ENCODE measurements at places on chromosomes 1 and 21.
A peak's percentile ranks its signal among the peaks of the same experiment; 100 is the strongest.

- no peak for DNase-seq
Observed at GRCh38 chr1:91846007-91846638, 39.8 kb downstream of the TGFBR3 start.

DNA sequence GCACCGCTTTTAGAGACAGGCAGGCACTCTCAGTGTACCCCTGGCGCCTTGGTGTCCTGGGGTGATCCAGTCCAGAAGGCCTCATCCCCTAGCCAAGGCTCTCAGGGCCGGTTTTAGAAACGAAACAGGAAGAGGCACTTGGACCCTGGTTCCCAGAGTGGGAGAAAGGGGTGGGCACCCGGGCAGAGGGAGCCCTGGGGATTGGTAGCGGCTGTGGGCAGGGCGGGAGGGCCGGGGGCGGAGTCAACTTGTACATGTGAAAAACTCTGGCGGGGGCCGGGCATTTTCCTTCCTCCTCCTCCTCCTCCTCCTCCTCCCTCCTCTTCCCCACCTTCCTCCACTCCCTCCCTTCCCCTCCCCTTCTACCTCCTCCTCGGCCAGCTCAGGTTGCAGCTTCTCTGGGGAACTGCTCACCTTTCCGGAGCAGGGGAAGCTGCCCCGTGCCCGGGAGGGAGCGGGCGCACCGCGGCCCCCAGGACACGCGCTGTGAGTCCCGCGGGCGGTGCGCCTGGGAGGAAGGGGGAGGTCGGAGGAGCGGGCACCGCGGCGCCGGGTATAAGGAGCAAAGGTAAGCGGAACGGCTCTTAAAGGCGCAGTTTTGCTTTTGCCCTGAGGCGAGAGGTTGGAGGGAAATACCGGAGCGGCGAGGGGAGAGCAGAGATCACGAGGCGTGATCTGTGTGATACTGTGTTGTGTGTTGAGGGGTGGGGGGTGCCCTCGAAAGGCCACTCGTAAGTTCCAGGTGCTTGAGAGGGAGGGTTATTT lies at the start of gene CDK18:
CDK18 (plus strand) TSS at position 359 of the 765 bp plus-strand sequence. CDS start 18,499 bp downstream, outside the sequence.
- DNase-seq = no peak

- no peak for DNase-seq
Observed at GRCh38 chr1:77697441-77697840, 15.0 kb upstream of the ZZZ3 start.

DNA sequence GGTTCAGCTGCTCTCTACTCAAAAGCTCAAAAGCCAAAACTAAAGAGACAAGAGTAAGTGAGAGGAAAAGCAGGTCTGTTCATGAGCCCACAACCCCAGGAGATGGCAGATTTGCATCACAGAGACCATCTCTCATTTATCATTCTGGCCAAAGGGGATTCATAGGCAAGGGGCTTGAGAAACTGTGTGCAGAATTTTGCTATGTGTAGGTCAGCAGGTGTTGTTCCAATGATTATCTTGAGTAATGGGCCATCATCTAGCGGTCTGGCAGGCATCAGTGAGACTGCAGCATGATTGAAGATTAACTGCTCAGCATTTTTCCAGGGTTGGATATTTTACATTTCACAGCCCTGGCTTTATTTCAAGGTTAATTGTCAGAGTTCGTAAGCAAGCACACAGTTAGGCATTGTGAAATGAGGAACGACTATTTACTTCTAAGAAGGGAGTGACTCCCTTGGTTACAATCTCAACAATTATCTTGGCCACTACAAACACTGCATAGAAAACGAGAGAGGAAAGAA lies 1204.6 kb upstream of the TMPRSS15 start:
- DNase-seq = no peak

GRCh38 chr21:41367945-41368734 lies 6.3 kb downstream of the MX2 start:
- DNase-seq = no peak

DNA sequence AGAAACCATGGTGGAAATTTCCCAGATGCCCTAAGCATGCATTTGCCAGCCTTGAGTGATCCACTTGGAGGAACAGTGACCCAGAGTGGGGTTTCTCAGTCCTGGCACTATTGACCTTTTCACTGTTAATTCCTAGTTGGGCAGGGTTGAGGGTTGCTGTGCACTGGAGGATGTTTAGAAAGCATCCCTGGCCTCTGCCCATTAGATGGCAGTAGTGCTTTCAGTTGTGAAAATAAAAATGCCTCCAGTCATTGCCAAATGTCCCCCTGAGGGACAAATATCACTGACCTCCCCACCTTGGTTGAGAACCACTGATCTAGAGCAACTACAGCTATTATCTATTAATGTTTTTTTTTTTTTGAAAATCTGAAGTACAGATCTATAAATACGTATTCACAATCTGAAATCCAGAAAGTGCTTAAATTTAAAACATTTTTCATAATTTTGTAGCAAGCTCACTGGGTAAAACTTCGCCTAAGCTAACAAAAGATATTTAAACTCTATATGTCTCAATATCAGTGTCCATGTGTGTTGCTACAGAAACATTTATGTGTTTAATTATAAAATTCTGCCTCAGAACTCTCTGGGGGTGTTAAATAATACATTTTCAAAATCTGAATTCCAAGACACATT lies 27.3 kb downstream of the F3 start:
- DNase-seq = no peak

- DNase-seq = no peak
Observed at GRCh38 chr1:203299169-203299568, 6.2 kb upstream of the BTG2 start.

GRCh38 chr1:154666051-154666790 lies 58.2 kb upstream of the ADAR start:
- DNase-seq = no peak

DNA sequence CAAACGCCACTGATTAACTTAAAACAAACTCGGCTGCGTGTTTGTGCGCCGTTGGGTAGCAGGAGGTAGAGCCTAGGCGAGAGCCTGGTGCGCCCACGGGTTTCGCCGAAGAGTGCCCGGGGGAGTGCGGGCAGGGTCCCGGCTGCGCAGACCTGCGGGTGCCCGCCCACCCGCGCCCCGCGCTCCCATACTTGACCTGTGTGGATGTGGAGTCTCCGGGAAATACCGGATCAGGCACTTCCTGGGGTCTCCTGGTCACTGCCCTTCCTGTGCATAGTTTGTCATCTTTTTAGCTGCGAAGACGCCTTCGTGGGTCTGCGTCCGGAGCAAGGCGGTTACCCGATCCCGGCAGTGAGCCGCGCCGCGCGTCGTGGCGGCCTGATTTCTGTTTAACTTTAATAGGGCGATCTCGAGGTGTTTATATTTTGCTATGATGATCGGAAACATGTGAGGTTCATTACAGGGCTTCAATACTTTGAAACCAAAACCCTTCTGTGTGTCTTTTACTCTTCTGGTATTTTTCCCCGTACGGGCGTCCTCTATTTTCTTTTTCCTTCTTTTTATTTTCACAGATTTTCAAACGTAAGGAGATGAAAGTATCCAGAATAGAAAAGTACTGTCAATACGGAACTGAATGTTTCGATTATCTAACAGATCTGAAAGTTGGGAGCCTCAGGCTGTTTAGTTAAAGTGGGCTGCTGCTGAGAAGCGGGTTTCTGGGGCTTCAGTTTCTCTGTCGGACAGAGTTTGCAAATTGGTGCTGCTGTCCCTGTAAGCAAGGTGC lies 15.2 kb downstream of the NR5A2 start:
- no peak for DNase-seq

GRCh38 chr1:17653728-17654351 lies 101.3 kb upstream of the ACTL8 start:
- no peak for DNase-seq

- DNase-seq = no peak
Observed at GRCh38 chr1:24400065-24400464, 13.5 kb downstream of the STPG1 start.

GRCh38 chr21:39484711-39485276 lies 33.0 kb downstream of the SH3BGR start:
- DNase-seq = no peak

DNA sequence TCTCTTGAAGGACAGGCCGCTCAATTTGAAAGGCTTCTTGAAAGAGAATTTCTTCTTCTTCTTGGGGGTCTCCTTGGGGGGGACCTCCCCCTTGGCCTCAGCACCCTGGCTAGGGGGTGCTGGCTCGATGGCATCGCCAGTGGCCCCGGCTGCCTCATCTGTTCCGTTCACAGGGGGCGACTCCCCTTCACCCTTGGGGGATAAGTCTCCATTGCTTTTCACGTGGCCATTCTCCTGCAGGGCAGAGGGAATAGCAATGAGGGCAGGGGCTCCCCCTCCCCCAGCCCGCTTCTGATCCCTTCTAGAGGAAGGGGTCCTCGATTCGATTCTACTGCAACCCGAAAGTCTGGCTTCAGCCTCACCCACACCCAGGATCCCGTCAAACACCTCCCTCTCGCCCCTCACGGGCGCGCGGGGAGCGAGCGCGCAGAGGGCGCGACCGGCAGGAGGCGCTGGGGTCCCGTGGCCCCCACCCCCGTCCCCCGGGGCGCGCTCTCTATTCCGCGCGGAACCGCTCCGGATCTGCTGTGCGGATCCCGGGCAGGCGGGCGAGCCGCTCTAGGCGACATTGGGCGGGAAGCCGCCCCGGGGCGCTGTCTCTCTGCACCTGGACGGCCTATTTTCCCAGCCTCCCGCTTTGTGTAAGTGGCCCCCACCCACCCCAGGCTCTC lies 1.0 kb downstream of the MARCKSL1 start:
- DNase-seq = peak; percentile 44

GRCh38 chr1:26794391-26794790 lies 6.6 kb downstream of the PIGV start:
- no peak for DNase-seq

- DNase-seq = peak; percentile 47
Observed at GRCh38 chr1:1157426-1157913, 16.2 kb upstream of the TTLL10 start.

DNA sequence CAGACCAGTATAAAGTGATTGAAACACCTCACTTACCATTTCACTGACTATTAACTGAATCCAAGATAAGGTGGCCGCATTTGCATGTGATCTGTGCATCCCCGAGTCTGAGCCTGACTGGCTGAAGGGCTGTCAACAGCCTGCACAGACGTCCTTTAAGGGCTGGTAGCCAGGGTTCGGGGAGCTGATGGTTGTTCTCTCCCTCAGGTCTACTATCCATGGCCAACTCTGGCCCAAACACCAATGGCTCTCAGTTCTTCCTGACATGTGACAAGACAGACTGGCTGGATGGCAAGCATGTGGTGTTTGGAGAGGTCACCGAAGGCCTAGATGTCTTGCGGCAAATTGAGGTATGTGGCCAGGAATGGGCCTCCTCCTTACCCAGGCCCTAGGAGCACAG lies 14.0 kb downstream of the PPIE start:
- no peak for DNase-seq

DNA sequence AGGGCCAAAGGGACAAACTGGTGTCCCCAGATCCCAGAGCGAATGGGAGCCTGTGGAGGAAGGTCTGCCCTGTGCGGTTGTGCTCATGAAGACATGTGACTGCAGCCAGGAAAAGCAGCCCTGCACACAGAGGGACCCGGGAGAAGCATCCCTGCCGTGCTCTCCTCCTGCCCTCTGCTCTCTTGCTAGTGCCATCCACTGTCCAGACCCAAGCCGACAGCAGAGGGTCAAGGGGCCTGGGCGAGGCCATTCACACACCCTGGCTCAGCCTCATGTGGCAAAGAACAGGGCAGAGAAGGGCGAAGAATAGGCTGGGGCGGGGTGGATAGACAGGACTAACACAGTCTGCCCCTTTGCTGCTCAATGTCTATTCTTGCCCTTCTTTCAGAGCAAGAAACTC lies 17.4 kb downstream of the DMRTB1 start:
- DNase-seq = no peak

- DNase-seq = no peak
Observed at GRCh38 chr1:54546651-54547401, 1.2 kb upstream of the ACOT11 start.

DNA sequence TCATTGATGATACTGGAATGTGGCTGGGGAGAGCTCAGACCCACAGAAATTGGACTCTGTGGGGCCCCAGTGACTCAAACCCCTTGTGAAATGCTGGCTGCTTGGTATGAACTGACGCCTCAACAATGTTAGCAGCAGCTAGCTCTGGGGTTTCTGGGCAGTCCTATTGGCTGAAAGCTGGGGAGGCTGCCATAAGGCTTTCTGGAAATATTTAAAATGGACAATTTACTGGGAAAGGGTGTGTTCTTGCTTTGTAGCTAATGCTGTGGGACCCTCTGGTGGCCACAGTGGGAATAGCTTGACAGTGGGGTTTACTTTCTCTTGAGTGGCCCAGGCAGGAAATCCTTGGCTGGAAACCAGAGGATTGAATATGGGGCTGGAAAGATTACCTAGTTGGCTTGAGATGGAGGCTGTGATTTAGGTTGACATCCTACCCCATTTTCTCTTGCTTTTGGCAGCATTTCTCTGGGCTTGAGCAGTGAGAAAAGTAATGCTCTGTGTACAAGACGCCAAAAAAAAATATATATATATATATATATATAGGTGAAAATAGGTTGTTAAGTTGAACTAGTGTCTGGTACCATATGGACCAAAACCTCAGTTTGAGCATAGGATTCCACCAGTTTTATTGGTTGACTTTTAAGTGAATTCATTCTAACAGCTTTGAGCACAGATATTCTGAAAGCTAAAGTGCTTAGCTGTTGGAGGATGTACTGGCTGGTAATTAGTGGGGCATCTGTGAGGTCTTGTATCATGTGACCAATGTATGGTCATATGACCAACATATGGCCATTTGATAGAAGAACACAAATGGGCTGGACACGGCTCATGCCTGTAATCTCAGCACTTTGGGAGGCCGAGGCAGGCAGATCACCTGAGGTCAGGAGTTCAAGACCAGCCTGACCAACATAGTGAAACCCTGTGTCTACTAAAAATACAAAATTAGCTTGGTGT lies 8.2 kb upstream of the S100A10 start:
- DNase-seq = peak; percentile 45

DNA sequence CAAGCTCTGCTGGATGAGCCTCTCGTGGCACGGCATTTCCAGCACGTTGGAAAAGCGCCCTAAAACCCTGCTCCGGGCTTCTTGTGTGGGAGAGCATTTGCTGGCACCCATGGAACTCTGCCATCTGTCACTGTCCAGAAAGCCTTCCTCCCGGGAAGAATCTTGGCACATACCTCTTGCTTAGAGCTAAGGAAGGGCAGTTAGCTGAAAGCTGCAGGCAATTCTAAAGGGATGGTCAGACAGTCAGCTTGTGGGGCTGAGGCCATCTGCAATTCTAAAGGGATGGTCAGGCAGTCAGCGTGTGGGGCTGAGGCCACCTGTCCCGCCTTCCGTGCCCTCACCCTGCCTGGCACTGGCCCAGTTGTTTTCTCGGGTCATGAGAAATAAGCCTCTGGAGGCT lies 139.0 kb upstream of the TMEM51 start:
- no peak for DNase-seq

DNA sequence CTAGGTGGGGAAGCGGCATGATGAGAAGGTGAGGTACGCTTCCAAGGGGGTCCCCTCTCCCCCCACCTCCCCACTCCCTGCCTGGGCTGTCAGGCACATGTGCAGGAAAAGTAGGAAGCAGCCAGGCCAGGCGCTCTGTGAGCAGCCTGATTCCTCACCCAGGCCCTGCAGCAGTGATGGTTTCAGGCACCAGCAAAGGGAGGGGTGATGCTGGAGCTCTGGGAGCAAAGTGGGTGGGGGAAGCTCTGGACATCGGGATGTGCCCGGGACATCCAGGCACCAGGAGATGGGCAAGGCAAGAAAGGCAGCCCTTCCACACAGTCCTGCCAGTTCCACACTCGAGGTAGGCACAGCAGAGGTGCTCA lies 106.1 kb downstream of the CRYAA start:
- no peak for DNase-seq

GRCh38 chr1:162580308-162580707 lies 18.8 kb downstream of the UAP1 start:
- DNase-seq = no peak

- DNase-seq = no peak
Observed at GRCh38 chr1:46686255-46686654, 14.6 kb downstream of the TEX38 start.

GRCh38 chr1:15719381-15720120 lies 16.5 kb upstream of the SLC25A34 start:
- no peak for DNase-seq
